ENCODE measurements at places on chromosomes 3 and 15.
A peak's percentile ranks its signal among the peaks of the same experiment; 100 is the strongest.

- DNase-seq: no peak
These were observed 165.3 kb downstream of the AKAP13 start for GRCh38 chr15:85545752-85546151.

- DNase-seq: no peak
These were observed 150.9 kb downstream of the LRRC28 start for GRCh38 chr15:99402014-99402729.

GRCh38 chr3:98136631-98137030 is 6.1 kb downstream of the OR5H1 start:
- peak; percentile 30 for DNase-seq

DNA sequence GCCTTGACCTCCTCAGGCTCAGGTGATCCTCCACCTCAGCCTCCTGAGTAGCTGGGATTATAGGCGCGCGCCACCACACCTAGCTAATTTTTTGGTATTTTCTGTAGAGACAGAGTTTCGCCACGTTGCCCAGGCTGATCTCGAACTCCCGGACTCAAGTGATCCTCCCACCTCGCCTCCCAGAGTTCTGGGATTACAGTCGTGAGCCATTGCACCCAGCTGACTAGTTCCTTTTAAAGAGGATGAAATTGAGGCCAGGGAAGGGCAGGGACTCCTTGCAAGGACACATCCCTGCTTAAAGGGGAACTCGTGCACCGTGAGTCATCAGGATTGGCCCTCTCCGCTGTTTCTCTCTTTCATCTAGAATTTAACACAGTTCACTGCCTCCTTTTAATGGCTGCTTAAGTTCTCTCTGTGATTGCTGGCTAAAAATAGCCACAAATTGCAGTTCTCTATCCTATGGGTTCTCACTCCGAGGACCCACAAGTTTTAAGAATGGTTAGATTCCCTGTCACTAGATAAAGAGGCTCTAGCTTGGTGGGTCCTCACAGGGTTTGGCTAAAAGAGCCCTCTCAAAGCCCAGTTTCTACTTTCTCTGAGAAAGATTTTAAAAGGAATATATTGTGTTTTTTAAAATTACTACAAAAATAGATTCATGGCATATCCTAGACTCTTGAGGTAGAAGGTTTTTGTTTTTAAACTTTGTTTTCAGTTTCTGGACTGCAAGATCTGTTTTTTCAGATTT is 1.4 kb downstream of the CRTAP start:
- DNase-seq: no peak

GRCh38 chr3:30597131-30597768 is 9.2 kb upstream of the TGFBR2 start:
- peak; percentile 82 for DNase-seq

- DNase-seq: no peak
These were observed 34.9 kb downstream of the SEMA5B start for GRCh38 chr3:122992676-122993075.

DNA sequence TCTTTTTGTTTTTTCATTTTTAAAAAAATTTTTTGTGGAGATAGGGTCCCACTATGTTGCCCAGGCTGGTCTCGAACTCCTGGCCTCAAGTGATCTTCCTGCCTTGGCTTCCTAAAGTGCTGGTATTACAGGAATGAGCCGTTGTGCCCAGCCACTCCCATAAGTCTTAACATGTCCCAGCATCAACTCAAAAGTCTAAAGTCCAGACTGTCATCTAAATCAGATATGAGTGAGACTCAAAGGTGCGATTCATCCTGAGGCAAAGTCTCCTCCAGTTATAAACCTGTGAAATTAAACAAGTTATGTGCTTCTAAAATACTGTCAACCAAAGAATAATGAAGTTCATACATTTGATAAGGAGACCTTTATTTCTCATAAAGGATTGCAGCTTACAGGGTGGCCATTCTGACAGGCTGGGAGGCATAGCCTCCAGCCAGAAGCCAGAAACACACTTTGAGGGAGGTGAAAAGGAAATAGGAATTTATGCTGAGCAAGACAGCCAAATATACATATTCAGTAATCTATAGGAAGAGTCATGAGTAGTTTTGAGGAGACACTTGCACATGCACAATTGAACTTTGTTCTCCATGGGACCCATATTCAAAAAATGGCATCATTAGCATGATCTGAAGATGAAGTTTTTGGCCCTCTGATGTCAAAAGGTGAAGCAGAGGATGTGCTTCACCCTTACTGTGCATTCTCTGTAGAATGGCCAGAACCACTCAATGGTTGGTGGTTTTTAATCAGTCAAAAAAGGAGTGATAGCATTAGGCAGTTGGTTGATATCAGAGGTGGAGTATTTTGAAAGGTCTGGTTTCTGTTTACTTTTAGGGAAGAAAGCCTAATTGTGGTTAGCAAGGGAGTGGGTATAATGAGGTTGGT is 11.0 kb upstream of the ZNF662 start:
- DNase-seq: no peak

DNA sequence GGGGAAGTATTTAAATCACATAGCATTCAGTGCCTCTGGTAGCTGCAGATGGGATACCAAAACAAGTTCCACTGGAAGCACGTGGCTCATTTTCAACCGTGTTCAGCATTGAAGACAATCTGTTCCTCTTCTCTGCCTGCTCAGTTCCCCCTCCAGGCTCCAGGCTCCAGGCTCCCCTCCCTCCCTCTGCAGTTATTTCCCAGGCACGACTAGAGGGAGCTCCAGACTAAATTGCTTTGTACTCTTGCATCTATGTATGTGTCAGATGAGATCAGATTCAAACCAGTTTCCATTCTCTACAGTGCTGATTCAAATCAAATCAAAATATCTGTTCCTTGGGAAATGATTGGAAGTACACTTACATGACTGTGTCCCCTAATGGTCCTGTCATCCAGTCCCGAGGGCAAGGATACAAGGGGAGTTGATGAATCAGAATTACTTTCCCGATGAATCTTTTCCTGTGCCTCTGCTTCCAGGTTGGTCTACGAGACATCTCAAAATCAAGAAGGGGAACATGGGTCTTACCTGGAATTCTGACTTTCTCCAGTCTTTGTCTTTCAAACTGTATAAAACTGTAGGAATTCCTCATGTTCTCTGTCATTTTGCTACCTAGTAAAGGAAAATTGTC is 600.5 kb downstream of the EDEM1 start:
- DNase-seq: peak; percentile 46

DNA sequence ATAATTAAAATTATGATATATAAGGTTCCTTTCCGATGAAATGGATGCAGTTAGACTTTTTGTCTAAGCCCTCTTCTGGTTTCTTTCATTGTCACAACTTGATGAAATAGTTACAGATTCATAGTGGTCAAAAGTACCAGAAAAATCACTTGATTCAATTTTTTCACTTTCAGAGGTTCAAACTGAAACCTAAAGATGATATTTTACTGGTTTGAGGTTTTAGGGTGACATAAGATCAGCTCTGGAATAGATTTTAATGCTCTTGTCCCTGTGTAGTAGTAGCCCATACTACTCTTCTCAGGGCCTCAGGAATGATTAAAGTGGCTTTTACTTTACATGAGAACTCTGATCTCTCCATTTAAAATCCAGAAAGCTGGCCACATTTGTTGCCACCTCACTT is 479.1 kb upstream of the ZNF717 start:
- no peak for DNase-seq

DNA sequence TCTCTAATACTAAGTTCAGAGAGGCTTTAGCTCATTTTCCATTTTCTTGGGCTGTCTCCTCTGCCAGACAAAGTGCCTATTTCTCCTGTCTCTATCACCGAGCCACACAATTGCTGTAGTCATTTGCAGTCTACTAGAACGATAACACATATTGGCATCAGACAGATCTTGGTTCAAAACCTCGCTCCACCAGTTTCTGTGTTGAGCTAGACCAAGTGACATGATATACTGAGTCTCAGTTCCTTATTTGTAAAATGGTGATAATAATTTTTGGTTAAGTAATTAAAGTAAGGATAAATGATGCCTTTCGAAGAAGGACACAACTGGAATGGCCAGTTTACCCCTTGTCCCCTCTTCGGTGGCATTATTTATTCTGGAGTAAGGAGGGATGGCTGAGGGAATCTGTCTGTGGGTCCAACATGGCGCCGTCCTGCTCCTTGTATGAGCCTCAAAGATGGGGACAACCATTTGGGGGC is 398 bp upstream of the RAB7A start:
- no peak for DNase-seq

DNA sequence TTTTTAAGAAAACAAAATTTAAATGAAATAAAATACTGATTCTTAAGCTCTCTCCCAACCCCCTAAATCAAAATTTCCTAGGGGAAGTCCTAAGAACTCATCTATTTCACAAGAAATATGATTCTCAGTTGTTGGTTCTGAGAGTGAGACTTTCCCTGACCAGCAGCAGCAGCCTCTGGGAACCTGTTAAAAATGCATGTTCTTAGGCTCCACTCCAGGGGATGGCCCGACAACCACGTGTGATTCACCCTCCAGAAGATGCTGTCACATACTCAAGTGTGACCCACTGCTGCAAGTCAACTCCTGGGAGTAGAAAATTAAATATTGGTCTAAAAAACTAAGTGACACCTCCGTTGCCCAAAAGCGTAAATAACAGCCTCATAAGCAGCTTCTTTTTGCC is 343.2 kb upstream of the NR2F2 start:
- DNase-seq: no peak

- DNase-seq: no peak
These were observed 16.9 kb downstream of the CEP19 start for GRCh38 chr3:196694941-196695848.

DNA sequence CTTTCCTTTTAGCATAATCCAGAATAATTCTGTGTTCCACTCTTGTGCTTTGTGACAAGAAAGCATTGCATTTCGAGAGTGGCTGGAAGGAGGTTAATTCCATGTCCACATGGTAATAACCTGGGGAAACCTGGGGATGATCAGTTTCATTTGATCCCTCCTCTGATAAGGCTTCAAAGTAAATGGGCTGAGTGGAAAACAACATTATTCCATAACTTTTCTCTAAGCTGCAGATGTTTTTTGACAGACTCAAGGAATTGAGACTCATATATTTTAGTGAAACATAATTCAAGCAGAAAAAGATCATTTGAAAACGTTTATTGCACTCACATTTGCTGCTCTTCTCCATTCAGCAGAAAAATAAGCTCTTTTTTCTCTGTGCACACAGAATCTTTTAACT is 44.6 kb downstream of the ROBO2 start:
- no peak for DNase-seq

DNA sequence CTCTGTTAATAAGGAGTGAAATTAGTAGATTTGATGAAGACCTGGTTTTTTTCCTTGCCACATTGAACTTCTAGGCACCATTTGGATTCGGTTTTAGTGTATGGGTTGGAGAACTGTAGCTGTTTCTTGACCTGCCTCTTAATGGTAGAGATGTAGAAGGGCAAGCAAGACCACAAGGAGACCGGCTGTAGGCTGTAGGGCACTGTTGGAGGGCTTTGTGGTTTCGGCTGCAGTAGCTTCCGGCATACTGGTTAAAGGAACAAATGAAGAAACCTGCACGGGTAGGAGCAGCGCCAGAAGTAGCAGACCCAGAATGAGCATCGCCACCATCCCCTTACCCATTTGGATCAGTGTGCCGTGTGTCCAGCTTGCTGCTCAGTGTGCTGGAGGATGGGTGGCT is 7.9 kb downstream of the PCLAF start:
- DNase-seq: no peak

GRCh38 chr15:82799183-82799841 is 6.6 kb downstream of the FSD2 start:
- DNase-seq: no peak

- no peak for DNase-seq
These were observed 130.6 kb downstream of the SMAD6 start for GRCh38 chr15:66832664-66833063.

DNA sequence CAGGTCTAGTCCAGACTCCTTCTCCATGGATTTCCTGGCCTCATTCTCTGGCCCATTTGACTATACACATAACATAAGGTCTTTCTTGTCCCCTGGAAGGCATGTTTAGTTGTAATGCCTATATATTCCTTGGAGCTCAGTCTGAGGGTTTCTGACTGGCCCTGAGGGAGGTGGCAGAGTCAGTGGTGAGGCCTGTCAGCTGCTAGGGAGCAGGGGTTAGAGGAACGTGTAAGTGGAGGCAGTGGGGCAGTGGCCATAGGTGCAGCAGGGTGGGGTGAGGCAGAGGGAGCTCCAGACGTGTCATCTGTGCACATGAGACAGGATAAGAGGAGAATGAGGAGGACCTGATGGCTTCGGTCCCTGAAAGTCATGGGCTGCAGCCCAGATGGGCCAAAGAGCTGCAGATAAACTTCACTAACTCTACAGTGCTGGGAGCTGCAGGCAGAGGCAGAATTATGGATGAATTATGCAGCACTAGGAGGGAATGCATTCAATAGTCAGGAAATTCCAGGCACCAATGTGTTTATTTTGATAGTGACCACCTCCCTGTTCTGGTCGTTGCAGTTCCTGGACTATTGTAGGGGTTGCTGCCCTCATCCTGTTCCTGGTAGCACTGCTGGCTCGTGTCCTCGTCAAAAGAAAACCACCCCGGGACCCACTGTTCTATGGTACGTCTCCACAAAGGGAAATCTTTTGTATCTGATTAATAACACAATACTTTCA is 4.9 kb downstream of the TM6SF1 start:
- DNase-seq: no peak

GRCh38 chr15:48392356-48392755 is 61.1 kb downstream of the DUT start:
- DNase-seq: no peak

DNA sequence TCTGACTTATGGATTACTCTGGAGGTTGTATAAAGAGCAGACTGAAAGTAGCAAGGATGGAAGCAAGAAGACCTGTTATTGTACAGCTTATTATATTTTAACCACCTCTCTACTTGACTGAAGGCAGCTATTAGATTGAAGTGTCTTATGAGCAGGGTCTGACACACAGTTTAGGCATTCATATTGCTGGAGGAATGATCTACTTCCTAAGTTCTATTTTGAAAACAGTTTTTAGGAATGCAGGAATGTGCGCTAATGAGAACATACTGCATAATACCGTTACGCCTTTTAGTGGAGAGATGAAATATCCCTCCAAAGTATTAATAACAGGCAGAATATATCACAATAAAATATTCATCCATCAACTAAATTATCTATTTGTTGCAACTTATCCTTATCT is 193.3 kb downstream of the ISL2 start:
- no peak for DNase-seq

DNA sequence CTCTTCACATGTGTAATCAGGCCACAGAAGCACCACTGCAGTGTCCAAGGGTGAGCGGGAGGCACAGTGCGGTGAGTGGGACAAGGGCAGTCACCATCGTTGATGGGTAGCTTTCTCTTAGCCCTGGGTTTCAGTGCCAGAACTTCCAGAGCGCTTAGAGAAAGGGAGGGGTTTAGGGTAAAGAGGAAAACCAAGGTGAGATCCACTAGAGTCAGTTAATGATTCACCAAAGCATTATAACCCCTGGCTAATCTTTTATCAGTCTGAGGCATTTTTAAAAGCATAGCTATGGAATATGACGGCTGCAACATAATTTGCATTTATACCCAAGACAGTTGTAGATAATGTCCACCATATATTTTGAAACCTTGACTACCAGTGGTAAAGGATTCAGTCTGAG is 94.8 kb downstream of the SHQ1 start:
- peak; percentile 53 for DNase-seq

GRCh38 chr3:66028457-66028856 is 10.3 kb downstream of the MAGI1 start:
- no peak for DNase-seq

GRCh38 chr15:53351373-53351772 is 408.1 kb downstream of the WDR72 start:
- DNase-seq: no peak

GRCh38 chr15:58307313-58307961 is 124.4 kb upstream of the LIPC start:
- DNase-seq: no peak

Measured in DMS53 (cell line).